GM23248 (cell line): ENCODE measurements at places on chromosomes 3 and 15. TPM values are rescaled to one million over a fixed set of nuclear protein-coding genes. Genes with fewer than 3 reads are reported as not detected.

Gene STXBP5L
- total RNA-seq: not detected in 2 replicates

Gene ANKRD34C
- total RNA-seq: not detected in 2 replicates

Gene CSPG5
- total RNA-seq: 0.54 TPM in 1 of 2 replicates, not detected in the other

DNA sequence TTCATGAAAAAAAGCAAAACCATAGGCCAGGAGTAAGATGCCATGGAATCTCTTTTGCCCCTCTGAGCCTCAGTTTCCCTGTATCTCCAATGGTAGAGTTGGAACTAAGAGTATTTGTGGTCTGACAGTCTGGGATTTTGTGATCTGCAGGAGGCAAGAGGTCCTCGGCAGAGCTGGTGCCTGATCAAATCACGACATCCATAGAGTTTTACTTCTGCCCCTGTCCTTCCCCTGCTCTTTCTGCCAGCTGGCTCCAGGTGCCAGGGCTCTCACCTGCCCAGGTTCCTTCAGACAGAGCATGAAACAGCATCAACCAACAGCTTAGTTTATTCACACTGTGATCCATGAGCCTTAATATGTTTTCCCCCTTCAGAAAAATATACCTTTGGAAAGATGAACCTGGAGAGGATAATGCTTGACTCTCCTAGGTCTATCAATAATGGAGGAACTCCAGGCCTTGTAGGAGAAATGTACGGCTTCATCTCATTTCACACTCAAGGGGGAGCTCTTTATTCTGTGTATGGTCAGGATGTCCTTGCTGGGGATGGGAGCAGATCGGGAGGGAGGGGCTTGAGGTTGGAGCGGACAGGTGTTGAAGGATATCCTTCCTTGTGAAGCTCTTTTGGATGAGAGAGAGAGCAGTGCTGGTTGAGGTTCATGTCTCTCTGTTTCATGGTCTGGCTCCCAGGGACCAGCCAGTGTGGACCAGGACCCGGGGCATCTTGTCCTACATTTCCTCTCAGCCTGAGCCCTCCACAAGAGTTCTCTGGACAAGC, 309.9 kb downstream of the RPLP1 start:
- H3K27me3 ChIP-seq: peaks cover 10% of the 10 kb centered on the region; the same call in 1 of the 2 replicates
- H3K36me3 ChIP-seq: no peaks in the 10 kb centered on the region
- no peak overlapping the region for H3K27ac ChIP-seq
- no peak overlapping the region for H3K4me3 ChIP-seq

- H3K4me1 ChIP-seq: no peaks in the 10 kb centered on the region
- no peak for DNase-seq
- no peak overlapping the region for H3K4me3 ChIP-seq
- no peak overlapping the region for H3K27ac ChIP-seq
- H3K27me3 ChIP-seq: no peaks in the 10 kb centered on the region
- H3K36me3 ChIP-seq: no peaks in the 10 kb centered on the region
Observed at GRCh38 chr3:61438253-61439121, 122.9 kb upstream of the PTPRG start.

- H3K4me3 ChIP-seq: peak overlapping the region; percentile 91
- peaks cover 2% of the 10 kb centered on the region; the same call in 1 of the 2 replicates for H3K36me3 ChIP-seq
- H3K27ac ChIP-seq: peak overlapping the region; percentile 92
Observed at GRCh38 chr15:84570164-84570735, 30.6 kb upstream of the ZSCAN2 start.

DNA sequence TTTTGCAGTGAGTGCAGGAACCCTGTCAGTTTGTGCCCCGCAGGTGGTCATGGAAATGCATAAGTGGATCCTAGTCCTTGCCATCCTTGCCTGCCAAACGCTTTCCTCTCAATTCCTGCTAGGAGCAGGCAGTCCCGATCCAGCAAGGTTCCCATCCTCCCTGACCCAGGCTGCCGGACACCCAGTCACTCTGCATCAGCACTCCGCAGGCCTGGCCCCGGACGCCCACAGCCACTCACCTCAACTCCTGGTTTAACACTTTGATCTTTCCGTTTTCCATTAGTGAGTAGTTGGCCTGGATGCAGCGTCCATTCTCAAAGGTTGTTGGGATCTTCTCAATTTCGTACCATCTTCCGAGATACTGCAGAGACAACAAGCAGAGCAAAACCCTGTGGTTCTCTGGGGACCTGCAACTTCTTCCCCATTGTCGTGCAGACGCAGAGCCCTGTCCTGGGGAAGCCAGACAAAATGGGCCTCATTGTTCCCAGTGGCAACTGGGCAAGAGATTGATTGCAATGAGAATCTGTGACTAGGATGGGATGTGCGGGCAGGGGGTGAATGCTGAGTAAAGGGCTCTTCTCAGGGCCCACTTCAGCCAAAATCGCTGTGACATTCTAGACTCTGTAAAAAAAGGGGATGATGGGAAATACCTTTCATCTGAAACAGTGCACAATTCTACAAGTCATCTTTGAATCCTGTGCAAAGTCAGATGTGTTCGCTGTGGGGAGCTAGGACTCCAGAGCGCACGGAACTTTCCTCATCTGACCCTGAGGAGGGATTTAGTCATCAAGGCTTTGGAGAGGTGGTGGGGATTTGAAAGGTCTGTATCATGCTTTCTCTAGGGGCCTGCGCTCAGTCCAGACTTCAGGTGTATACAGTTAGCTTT, 9.9 kb downstream of the APOD start:
- no peak overlapping the region for H3K27ac ChIP-seq
- no peak for DNase-seq
- no peaks in the 10 kb centered on the region for H3K36me3 ChIP-seq
- H3K4me3 ChIP-seq: no peak overlapping the region
- no peaks in the 10 kb centered on the region for H3K27me3 ChIP-seq
- H3K4me1 ChIP-seq: no peaks in the 10 kb centered on the region

DNA sequence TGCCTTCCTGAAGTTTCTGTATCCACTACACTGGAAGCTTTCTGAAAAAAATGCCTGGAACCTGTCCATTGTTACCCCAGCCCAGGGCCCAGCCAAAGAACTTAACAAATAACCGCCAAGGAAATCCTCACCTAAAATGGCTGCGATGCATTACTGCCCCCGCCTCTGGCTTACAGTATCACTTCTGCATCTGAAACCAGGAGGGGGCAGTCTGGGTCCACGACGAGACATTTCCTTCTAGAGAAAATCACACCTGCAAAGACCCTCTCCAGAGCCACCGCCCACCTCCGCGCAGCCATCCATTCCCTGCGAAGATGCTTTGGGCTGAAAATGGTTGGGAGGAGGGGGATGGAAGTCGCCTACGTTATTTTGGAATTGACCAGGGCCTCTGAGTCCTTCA, 22.4 kb upstream of the CELF6 start:
- H3K4me3 ChIP-seq: no peak overlapping the region
- peak; percentile 28 for DNase-seq
- H3K27ac ChIP-seq: no peak overlapping the region
- peaks cover 11% of the 10 kb centered on the region; the same call in 1 of the 2 replicates for H3K36me3 ChIP-seq

DNA sequence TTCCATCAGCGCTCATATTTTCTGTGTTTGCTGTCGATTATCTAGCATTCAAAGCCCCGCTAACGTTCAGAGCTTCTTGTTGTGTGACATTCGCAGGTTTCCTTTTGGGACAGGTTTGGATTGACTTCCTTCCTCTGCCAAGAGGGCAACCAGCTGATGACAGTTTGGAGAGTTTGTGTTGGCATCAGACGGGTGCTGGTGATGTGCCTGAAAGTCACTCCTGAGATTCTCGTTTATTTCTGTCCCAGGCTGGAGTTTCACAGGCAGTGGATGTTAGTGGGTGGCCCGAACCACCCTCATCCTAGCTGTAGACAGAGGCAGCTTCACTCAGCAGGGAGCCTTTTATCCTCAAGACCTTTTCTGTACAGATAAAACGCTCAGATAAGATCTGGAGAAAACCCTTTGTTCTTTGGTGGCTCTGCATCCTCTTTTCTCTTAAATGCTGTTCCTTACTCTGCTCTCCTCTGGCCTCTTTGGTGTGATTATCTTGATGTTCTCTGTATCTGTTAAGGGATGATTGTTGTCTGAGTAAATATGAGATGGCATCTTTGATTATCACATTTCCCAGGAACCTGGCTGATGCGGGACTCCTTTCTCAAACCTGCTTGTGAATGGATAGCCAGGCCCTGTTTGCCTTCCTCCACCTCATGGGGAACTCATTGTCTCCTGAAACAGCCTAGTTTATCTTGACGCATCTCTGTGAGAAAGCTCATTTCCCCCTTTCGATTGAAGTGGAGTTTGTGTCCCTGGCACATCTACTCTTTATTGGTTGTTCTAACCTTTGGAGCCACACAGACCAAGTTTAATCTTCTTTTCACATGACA, 35.9 kb downstream of the CGNL1 start:
- no peaks in the 10 kb centered on the region for H3K36me3 ChIP-seq
- H3K27me3 ChIP-seq: peaks cover 16% of the 10 kb centered on the region
- no peak overlapping the region for H3K4me3 ChIP-seq
- no peaks in the 10 kb centered on the region for H3K4me1 ChIP-seq
- DNase-seq: no peak
